ENCODE measurements at places on chromosomes 6 and 20. TPM values are rescaled to one million over a fixed set of nuclear protein-coding genes. Genes with fewer than 3 reads are reported as not detected.

DNA sequence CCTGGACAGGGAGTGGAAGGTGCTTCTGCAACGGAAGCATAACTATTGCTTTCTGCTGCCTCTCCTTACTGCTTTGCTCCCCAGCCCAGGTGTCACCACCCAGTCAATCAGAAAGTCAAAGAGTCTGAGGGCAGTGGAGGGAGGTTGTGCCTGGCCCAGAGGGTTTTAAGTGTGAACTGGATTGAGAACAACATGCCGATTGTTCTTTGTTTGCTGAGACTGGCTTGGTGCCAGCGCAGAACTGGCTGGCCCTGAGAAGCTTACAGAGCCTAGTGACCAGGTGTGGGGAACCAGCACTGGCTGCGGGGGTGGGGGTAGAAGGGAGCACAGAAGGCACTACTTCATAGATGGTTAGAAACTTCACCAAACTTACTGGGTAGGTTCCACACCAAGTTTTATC lies 31.1 kb upstream of the ENPP4 start:
- DNase-seq, result no peak

DNA sequence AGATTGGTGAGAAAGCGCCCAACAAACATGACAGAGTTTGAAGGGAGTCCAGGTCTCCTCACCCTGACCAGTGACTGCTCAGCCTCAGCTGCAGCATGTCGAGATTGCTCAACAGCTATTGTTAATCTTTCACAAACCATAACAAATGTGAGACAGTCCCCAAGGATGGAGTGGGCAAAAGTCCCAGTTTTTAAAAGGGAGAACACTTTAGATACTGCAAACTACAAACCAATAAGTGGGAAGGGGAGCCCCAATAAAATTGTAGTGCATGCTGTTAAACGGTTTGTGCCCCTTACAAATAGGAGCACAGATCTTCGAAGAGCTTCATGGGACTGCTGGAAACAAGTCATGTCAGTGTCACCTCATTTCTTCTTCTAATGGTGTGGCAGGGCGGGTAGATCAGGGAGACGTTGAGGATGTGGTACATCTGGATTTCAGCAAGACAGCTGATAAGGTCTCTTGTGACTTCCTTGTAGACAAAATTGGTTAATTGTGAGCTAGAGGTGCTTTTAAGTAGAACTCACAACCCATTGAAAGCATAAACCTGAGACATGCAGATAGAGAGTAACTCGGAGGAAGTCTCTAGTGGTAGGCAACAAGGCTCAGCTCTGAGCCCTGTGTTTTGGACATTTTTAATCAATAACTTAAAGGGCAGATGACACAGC lies 134.0 kb upstream of the ARMC2 start:
- DNase-seq, result no peak

The C20orf144 gene
- 0.19 TPM for polyA plus RNA-seq

The EYA4 gene
- polyA plus RNA-seq, result 11.3 TPM

GRCh38 chr6:119129968-119130484 lies 51.6 kb upstream of the FAM184A start:
- no peak for DNase-seq

DNA sequence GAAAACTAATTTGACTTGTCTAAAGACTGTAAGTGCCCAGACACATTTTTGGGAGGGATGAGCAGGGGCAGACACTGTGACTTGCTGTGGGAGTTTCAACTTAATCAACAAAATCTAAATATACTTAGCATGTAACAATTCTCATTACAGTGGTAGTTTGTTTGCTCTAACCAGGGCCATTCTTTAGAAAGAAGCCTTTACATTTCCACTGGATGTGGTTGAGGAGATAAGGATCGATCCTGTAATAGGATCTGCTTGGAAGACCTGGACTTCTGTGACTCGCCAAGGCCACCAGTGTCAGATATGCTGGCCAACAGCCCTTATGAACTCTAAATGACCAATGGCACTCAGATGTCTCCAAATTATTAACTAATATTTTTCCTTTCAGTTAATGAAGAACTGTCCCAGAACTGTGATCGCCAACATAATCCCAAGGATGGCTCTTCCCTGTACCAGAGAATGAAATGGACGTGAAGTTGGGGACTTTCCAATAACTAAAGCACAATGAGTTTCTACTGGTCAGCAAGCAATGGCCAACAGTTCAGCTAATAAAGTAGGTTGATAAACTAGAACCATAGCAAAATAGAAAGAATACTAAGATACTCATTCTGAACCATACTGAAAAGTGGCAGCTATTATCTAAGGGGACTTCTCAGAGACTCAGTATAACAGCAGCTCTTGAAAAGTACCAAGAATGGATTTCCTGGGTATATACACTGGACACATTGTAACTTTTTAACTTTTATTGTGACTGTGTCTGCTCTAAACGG lies 7.5 kb downstream of the SMLR1 start:
- no peak for DNase-seq
